ENCODE measurements at places on chromosomes 11 and 22.

- DNase-seq: no peak
Measured at GRCh38 chr22:50714150-50714549, 23.9 kb upstream of the ACR start.

DNA sequence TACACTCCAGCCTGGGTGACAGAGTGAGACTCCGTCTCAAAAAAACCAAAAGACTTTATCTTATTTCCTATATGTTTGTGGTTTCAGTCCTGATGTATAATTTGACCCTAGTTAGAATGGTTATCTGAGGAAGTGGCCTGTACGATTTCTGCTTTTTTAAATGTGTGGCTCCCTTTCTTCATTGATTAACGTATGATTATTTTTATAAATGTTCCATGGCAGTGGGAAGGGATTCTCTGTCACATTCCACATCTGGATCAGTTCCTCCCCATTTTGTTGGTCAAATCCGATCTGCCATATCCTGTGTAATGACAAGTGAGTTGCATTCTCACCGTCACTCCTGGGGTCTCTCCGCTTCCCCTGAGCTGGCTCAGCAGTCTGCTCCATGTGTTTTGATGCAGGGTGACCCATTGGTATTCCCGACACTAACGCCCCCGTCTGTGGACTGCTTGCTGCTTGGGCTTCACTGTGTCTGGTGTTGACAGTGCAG lies 20.3 kb downstream of the NEAT1 start:
- peak; percentile 65 for DNase-seq

- no peak for DNase-seq
Measured at GRCh38 chr11:58616594-58616993, 5.9 kb upstream of the CNTF start.

DNA sequence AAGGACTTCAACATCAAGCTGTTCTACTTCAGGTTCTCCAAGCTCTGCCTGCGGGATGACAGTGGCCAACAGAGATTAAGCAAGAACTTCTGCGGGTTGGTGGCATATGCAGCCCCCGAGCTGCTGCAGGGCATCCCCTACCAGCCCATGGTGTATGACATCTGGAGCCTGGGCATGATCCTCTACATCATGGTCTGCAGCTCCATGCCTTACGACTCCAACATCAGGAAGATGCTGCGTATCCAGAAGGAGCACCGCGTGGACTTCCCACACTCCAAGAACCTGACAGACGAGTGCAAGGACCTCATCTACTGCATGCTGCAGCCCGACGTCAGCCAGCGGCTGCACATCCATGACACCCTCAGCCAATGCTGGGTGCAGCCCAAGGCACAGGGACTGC lies 2.8 kb upstream of the DGCR2 start:
- no peak for DNase-seq

- DNase-seq: peak; percentile 71
Measured at GRCh38 chr11:5689551-5689983, at the start of gene TRIM22. Gene TRIM22, plus strand, starts transcription at chr11:5689790. Its CDS starts 6,443 bp downstream, at chr11:5696233.

GRCh38 chr11:36540998-36541397 lies 26.8 kb upstream of the RAG1 start:
- DNase-seq: peak; percentile 29

GRCh38 chr11:48063424-48063978 lies 83.1 kb downstream of the PTPRJ start:
- no peak for DNase-seq

GRCh38 chr11:72278905-72279304 lies 34.9 kb upstream of the PHOX2A start:
- DNase-seq: no peak

- no peak for DNase-seq
Measured at GRCh38 chr11:62508336-62509058, 38.1 kb downstream of the AHNAK start.

DNA sequence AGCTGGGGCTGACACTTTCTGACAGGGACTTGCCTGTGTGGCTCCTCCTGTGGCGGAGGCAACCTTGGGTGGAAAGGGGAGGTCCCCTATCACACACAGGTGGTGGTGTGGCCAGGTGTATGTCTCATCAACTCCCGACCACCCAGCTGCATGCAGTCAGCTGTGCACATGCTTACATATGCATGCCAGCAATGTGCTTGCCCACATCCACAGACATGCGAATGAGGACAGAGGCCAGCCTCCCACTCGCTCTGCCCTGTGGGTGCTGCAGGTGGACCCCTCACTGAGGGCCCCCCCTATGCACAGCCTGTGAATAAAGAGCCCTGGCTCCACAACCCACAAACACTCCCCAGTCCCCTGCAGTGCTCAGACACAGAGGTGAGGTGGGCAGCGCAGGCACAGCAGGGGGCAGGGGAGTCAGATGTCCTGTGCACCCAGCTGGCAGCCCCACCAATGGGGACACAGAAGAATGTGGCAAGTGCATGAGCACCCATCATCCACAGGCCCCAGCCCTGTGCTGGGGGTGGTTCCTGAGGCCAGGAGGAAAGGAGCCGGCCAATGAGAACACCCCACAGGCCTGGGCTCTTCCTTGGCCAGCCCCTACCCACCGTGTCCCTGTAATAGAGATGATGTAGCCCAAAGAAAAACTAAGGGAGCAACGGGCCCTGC lies 9.5 kb downstream of the GNB1L start:
- DNase-seq: no peak

GRCh38 chr11:83852775-83853442 lies 566.7 kb upstream of the CCDC90B start:
- DNase-seq: no peak
